KG1 (cell line): ENCODE measurements at places on chromosomes 13 and 19.

- no peak for DNase-seq
Measured at GRCh38 chr19:38658462-38659306, 11.2 kb downstream of the ACTN4 start.

DNA sequence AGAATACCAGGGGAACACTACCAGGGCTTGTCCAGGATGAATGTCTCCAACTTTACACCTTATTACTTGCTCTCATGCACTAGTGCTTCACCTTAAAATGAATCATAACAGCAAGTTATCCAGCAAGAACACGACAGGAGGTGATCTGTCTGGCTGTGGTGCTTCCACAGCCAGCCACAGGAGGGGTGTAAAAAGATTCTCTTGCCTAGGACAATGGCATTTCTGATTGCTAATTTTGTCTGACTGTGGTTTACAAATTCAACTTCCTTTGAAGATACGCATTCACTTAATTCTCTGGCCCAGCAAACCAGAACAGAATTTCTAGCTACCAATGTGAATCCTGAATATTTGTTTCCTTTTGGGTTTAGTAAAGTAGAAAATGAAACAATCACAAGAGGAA, 23.1 kb upstream of the COG3 start:
- no peak for DNase-seq

DNA sequence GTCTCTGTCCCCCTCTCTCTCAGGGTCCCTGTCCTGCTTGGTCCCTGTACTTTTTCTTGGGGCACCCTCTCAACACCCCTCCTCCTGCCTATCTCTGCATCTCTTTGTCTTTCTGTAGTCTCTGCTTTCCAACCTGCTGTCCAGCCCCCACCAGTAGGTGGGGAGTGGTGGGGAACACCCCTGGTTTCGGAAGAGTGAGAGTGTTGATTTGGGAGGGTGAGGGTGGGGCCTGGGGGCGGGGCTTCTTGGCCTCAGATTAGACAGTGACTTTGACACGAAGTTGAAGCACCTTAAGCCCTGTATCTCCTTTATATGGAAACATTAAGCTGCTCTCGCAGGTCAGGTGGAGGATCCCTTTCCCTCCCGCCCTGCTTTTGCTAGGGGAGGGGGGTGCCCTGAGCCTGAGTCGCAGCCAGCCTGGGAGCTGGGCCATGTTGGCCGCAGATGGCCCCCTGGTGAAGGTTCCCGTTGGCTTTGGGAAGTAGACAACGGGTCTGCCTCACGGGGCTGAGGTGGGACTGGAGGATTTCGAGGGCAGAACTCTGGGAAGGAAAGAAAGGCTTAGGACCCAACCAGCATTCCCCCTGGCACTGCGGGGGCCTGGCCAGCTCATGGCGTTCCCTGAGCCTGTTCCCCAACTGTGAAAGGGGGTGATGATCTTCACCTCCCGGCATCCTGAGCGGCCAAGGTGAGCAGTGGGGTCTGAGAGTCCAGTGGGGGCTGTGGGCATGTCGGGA, at the start of gene KCNJ14:
Gene KCNJ14 (plus strand): TSS at position 404 of the 737 bp plus-strand sequence. CDS start 6,151 bp downstream, outside the sequence.
- no peak for DNase-seq

DNA sequence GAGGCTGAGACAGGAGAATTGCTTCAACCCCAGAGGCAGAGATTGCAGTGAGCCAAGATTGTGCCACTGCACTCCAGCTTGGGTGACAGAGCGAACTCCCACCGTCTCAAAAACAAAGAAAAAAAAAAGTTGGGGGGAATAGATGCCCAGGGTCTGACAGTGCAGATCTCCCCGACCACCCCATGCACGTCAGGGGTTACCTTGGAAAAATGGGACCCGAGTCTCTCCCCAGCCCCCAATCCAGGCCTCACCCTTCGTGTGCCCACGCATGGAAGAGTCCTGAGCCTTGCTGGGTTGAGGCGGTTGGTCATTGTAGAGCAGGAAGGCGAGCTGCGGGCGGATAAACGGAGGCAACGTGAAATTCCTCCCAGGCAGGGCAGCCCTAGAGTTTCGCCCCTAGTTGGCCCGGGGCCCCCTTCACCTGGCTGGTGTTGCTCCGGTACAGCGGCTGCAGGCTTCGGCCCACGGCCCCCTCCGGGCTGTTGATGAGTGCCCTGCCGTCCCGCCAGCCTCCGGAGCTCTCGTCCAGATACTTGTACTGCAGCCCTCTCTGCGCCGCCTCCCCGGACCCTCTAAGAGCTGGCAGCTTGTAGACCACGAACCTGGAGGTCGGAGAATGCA, 588 bp downstream of the DNASE2 start:
- no peak for DNase-seq
